ENCODE measurements at places on chromosomes 4 and X.
A peak's percentile ranks its signal among the peaks of the same experiment; 100 is the strongest.

DNA sequence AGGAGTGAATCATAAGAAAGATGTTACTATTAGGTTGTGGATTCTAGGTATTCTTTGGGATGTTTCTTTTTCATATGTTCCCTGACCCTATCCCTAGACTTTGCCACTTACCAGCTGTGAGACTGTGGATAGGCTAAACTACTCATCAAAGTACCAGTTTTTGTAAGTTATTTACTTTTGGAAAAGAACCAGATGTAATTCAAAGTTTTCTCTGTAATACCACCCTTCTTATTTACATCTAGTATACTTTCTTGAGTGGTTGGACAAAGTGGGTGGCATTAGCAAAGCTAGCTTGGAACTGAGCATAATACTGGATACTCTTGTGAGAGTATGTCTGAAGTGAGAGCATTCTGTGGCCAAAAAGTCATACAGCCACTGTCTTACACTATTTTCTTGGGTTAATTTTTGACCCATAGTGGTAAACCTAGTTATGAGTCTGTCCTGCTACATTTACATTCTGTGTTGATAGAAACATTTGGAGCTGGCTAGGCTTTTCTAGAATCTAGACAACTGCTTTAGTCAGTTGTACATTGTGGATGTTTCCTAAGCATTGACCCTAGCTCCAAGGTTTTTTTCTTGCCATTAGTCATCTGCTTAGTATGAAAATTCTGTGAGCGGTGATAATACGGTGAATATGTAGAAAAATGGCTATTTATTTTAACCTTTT is 41.7 kb downstream of the KDM6A start:
- DNase-seq = no peak

DNA sequence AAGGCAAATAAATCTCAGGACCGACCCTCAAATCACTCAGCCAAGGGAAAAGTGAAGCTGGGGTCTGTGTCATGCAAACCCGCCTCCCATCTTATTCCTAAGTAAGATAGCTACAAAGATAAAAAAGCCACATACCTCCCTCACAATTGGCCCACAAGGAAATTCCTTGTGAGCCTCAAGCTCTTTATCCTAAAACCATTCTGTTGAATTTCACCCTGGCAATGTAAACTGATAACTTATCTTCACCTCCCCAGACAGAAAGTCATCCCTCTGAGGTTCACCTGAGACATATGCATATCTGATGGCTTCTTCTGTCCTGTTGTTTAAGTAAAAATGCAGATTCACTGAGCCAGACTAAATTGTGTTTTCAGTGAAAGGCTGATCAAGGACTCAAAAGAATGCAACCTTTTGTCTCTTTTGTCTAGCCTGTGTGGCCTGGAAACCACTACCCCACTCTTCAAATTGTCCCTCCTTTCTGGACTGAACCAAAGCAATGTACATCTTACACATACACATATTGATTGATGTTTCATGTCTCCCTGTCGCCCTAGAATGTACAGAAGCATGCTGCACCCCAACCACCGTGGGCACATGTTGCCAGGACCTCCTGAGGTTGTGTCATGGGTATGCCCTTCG is 91.3 kb downstream of the MFAP3L start:
- no peak for DNase-seq

- DNase-seq = no peak
These were observed 50.5 kb downstream of the TIGD2 start for GRCh38 chr4:89161841-89162240.

DNA sequence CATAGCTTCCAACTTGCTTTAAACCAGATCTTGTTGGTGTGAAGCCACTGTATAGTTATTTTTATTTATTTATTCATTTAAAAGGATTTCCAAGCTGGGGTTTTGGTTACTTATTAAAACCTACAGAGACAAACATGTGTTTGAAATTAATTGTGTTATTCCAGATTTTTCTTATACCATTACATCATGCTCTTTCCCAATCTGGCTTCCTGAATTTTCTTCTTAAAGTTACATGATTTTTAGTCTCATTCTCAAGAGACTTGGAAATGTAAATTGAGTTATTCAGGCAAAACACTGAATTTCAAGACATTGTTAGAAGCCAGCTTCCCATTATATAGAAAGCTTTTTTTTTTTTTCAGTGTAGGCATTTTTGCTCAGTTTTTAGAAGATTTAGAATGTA is 381.9 kb downstream of the IL1RAPL1 start:
- DNase-seq = no peak

DNA sequence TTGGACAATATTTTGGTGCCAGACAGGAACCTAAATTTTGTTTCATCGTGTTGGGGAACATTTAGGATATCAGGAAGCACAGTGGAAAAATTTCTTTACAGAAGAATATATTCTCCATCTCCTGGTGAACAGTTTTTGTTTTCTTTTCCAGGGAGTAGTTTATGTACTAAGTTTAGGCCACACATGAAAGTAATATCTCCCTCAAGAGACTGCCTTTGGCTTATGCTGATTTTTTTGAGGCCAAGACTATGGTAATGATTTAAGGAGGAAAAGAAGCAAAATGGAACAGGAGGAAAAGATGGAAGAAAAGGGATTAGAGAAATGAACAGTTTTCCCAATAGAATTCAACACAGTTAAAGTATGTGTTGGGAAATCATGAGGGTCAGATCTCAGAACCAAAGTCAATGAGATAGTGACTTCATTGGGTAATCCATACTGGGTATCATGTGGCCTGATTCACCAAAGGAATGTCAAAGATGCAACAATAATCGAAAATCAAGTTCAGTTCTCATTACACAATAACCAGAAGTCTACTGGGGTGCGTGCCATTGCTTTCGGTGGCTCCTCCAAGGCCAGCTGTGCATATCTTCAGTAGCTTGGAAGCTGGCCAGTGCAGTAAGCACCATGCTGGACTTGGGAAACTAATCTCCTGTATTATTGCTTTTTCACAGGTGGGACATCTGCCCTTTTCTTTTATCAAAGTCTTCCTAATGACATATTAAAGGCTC is 234.8 kb downstream of the COL25A1 start:
- DNase-seq = no peak

- no peak for DNase-seq
These were observed 17.2 kb downstream of the HMGB2 start for GRCh38 chr4:173317004-173317403.

- DNase-seq = no peak
These were observed 105.5 kb downstream of the SHROOM3 start for GRCh38 chr4:76540486-76540885.

DNA sequence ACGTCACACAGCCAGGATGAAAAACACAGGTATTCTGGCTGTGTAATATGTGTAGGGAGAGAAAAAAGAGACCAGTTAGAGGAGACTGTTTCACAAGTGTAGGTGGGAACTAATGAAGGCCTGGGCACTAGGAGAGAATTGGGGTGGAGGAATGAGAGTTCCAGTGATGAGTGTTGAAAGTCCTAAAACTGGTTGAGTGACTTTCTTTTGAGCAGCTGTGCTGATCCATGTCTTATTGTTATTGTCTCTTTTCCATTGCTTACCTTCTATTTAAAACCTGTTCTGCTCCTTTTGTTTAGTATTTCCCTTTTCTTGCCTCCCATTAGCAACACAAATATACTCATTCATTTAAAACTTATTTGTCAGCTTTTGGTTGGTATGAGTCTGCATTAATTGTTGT is 88.7 kb downstream of the PDLIM5 start:
- DNase-seq = no peak

- no peak for DNase-seq
These were observed 115.1 kb upstream of the MXRA5 start for GRCh38 chrX:3461397-3462165.

- no peak for DNase-seq
These were observed 42.1 kb upstream of the USP46 start for GRCh38 chr4:52701207-52701606.

DNA sequence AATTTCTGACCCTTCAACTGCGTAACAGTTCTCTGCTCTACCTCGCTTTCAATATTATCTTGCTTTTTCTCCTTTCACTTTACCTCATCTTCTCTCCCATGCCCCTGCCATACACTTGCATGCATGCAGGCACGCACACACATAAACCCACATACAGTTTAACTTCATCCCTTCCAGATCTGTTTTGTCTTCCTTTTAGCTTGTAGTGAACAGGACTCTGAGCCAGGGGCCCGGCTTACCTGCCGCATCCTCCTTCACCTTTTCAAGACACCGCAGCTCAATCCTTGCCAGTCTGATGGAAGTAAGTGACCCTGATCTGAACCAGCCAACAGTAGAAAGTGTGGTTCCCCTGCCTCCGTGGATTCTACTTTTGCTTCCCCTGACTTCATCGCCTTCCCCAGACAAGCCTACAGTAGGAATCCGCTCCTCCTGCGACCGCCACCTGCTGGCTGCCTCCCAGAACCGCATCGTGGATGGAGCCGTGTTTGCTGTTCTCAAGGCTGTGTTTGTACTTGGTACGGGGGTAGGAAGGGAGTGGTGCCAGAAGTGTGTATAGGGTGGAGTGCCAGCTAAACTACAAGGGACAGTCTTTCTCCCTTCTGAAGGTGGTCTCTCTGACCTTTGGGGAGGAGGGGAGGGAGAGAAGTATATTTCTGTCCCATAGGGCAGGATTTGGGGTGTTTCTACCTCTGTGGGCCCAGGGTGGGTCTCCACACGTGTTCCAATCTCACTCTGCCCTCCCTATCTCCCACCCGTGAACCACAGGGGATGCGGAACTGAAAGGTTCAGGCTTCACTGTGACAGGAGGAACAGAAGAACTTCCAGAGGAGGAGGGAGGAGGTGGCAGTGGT is 10.7 kb downstream of the MED12 start:
- DNase-seq = peak; percentile 46

GRCh38 chr4:95516528-95517017 is 32.2 kb downstream of the UNC5C start:
- no peak for DNase-seq

GRCh38 chrX:23372220-23372902 is 37.7 kb downstream of the PTCHD1 start:
- no peak for DNase-seq

DNA sequence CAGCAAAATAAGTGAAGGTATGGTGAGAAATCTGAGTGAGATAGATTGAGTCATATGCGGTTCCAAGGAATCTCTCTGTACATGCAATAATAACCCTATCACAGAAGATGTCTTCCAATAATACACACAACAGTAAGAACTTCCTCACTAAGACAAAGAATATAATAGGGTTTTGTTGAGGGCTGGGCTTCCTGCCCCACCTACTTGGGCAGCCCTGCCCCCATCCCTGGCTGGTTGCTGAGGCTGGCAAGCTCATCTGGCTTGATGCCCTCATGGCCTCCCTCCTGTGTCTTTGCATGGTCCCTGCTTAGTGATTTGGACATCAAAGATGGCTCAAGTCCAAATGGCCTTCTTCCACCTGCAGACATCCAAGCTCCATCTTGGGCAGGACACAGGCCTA is 2.7 kb downstream of the GEMIN8 start:
- DNase-seq = no peak

GRCh38 chr4:116489739-116490138 is 595.6 kb downstream of the TRAM1L1 start:
- DNase-seq = no peak

DNA sequence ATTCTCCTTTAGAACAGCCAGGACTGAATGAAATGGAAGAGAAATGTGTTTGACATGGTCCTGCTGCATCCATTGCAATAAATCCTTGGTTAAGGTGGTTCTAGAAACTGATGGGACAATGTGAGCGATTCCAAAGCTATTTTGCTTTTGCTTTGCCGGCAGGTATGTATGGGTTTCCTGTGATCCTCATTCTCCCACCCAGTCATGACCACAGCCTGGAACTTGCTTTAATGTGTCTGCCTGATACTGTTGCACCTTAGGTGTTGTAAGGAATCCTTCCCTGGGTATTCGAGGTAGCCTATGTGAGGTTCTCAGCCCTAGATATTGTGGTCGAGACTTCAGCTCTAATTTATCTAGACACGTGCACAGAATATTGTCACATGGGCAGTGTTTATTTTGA is 86.1 kb downstream of the ZNF518B start:
- DNase-seq = no peak

DNA sequence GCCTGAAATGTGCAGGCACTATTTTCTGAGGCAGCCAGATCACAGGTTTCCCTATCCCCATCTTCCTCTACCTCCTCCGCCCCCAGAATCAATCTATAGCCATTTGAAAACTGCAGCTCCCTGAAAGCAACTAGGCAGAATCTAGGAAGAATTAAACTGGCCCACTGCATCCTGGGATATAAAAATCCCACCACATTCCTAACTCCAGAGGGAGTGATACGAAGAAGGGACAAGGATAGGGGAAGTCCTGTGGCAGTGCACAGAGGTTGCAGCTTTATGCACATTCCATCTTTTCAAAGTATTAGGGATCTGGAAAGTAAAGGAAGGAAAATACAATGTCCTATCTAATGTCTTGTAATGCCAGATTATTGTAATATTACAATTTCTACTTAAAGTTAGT is 18.3 kb upstream of the HERC3 start:
- DNase-seq = no peak

GRCh38 chrX:24990535-24990934 is 25.2 kb downstream of the ARX start:
- no peak for DNase-seq

DNA sequence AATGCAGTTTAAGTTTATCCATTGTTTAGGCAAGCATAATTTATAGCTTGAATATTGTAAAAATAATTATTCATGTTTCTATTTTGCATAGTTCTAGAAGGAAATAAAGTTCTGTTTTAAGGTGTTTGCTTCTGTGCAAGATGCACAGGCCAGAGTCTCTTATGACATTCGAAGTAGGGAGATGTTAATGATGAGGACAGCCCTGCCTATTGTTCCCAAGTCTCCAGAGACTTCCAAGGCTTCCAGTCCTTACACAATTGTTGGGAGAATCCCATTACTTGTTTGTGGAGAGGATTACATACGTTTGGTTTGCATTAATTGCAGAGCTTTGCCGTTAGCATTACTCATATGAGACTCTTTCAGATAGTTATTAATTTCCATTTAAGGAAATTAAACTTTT is 96.2 kb upstream of the ANK2 start:
- no peak for DNase-seq

DNA sequence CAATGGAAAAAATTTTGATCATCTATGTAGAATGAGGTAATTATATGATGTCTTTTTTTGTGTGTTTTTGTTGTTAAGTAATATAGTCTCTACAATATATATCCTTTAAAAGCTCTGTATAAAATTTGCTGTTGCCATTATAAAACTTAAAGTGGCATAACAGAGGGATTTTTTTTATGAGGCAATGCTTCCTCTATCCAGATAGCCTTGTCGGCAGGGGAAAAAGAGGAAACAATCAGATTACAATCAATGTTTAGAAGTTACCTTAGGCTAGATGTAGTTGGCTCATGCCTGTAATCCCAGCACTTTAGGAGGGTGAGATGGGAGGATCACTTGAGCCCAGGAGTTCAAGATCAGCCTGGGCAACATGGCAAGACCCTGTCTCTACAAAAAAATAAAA is 86.8 kb downstream of the DIAPH2 start:
- no peak for DNase-seq

GRCh38 chrX:77505227-77505626 is 58.0 kb downstream of the FGF16 start:
- DNase-seq = no peak

DNA sequence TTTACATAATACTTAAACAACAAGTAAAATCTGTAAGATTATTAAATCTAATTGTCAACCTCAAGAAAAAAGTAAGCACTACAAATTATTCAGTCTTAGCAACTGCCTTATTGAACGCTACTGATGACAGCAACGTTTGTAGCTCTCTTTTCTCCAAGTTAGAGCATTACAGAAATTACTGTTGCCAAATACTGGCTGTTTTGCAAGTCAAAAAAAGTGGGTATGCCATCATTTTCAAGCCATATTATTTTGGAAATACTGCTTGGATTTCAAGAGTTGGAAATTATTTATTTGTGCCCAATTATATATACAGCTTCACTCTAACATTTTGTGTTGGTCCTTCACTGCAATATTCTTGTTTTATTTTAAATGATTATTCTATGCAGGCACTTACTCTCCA is 221.7 kb downstream of the CXXC4 start:
- DNase-seq = no peak

GRCh38 chrX:42704454-42704853 is 73.5 kb downstream of the PPP1R2C start:
- DNase-seq = no peak

Data from activated CD8-positive, alpha-beta memory T cell treated with anti-CD3 and anti-CD28 coated beads for 1 hour (primary cell).